ENCODE measurements at places on chromosomes 16 and 17.

- no peak for DNase-seq
Measured at GRCh38 chr17:48160177-48161081, 52.9 kb downstream of the SNX11 start.

DNA sequence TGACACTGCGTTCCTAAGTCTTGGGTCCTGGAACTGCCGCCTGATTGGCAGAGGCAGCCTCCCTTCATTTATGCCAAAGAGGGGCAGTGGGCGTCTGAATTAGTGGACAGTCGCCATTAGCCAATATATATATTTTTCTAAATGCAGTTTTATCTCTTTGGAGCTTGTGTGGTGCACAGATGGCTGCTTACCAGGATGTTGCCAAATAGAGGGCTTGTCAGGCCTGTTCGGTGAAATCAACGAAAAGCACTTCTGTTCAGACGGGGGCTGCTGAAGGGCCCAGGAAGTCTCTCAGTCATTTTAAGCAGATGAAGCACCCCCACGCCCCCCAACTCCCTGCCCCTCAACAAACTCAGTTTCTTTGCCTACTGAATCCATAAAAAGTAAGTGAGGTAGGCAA lies 66.0 kb downstream of the RAP1GAP2 start:
- no peak for DNase-seq

- DNase-seq, result no peak
Measured at GRCh38 chr17:57954397-57955182, 622 bp downstream of the CUEDC1 start.

DNA sequence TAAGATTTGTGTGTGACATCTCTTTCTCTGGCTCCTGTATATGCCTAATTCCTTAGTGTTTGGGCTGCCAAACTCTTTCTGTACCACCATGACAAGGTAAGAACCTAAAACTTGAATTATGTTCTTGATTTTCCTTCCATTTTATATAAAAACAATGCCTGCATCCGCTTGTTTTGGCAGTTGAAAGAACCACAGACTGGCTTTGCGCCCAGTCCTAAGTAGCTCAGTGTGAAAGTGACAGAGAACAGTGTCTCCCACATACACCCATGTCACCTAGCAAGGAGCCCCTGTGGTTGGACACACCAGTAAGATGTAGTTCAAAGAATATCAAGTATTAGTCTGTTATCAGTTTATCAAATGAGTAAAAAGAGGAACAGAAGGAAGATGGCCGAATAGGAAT lies 40.7 kb upstream of the SLC6A2 start:
- DNase-seq, result no peak

GRCh38 chr17:59785091-59785799 lies 77.8 kb downstream of the VMP1 start:
- DNase-seq, result no peak

GRCh38 chr16:8962393-8963009 lies 1.2 kb downstream of the USP7 start:
- DNase-seq, result no peak

DNA sequence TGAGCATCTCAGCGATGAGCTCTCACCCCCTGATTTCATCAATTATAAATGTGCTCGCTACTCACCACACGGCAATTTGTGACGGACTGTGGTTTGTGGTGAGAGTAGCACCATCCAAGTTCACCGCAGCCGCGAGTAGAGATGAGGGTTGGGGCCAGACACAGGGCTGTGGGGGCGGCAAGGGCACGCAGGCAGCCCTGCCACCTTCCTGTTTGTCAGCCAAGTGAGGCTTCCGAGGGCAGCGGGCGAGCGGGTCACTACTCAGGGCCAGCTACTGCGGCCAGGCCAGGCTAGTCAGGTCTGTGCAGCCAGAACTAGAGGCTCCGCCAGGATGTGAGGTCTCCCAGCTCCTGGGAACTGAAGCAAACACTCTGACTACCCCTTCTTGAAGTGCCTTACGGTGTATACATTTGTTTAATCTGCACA lies 39.6 kb upstream of the MEOX1 start:
- DNase-seq, result no peak

GRCh38 chr16:10408824-10409381 lies 23.0 kb downstream of the ATF7IP2 start:
- DNase-seq, result no peak

DNA sequence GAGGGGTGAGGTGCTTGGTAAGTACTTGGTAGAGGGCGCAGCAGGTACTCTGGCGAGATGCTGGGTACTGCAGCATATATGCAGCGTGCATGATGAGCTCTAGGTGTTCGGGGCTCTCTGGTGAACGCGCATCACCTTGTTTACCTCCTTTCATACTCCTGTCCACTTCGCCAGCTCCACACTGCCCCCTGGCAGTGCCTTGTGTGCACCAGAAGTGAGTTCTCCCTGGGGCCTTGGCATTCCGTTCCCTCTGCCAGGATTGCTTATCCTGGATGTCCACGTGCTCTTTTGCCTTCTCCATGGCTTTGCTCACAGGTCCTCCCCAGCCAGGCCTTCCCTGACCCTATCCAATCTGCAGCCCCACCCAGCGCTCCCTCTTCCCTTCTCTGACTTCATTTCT lies 154.2 kb downstream of the MRM1 start:
- DNase-seq, result no peak

DNA sequence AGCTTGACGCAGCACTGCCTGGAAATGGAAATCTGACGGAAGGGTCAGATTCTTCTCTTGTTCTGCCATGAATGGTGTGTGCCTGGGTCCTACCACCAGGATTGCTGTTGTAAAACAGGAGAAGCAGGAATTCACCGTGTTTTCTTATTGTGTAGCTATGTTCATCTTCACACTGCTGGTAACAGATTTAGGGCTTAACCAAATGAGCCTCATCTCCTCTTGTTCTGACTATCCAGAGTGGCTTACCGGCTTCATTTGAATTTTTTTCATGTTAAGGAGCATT lies 97.3 kb upstream of the CHMP6 start:
- no peak for DNase-seq

GRCh38 chr17:42294469-42295398 lies 6.4 kb downstream of the STAT5A start:
- DNase-seq, result no peak

GRCh38 chr17:36999471-36999870 lies 50.7 kb downstream of the AATF start:
- no peak for DNase-seq

DNA sequence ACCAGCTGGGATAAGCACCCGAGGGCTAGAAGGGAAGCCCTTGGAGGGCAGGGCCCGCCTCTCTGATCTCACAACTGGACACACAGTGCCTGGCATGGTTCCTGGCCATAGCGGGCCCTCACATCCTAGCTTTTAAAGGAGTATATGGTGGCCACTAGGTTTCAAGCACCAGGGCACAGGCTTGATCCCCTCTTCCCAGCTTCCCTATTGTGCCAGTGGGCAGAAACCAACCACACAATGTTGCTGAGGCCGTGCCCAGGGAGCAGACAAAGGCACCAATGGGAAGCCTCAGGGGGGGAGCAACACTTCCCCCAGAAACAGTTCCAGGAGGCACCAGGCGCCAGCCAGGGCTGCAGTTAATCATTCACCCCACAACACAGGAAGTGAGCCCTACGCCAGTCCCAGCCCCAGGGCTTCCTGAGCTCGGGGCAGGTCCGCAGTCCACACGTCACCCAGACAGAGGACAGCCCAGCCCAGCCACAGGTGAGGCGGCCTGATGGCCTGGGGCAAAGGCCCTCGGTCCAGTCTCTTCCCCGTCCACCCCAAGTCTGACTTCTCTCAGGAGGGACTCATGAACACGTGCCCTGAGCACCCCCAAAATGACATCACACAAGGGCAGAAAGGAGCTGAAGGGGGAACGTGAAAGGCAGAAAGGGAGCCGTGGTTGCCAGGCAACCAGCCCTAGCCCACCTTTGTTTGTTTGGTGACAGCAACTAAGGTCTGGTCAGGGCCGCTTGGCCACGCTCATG lies 12.8 kb downstream of the SMIM5 start:
- peak; percentile 44 for DNase-seq

- DNase-seq, result no peak
Measured at GRCh38 chr17:21296097-21297025, 11.8 kb downstream of the MAP2K3 start.

DNA sequence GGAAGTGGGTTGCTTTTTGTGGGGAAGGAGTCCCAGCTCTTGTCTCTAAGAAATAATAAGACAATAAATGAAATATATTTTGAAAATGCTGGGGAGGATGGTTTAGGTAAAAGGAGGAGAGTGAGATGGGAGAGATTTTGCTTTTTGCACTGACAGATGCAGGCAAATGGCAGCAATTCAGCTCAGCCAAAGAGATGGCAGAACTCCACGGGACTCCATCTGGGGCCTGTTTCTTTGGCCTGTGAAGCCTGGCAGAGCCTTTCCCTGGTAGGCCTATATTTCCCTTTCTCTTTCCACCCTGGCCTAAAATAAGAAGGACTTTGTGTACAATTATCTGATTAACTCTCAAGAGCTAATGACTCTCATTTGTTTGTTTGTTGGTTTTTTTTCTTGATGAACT lies 1525.1 kb downstream of the CDH11 start:
- DNase-seq, result no peak

- no peak for DNase-seq
Measured at GRCh38 chr16:24440306-24440705, 99.1 kb upstream of the RBBP6 start.

GRCh38 chr16:81931927-81932326 lies 79.3 kb downstream of the SDR42E1 start:
- no peak for DNase-seq
